ENCODE measurements at places on chromosomes 2 and 18.
A peak's percentile ranks its signal among the peaks of the same experiment; 100 is the strongest.

GRCh38 chr2:160942476-160943142 lies 217.6 kb upstream of the TANK start:
- DNase-seq, result no peak

- DNase-seq, result peak; percentile 66
These were observed 33.6 kb upstream of the RNF149 start for GRCh38 chr2:101341901-101342624.

GRCh38 chr2:218292048-218293014 lies at the start of gene TMBIM1:
Gene TMBIM1, minus strand, starts transcription at chr2:218292503. Its CDS starts 10,362 bp downstream, at chr2:218282141.
- DNase-seq, result peak; percentile 60

- no peak for DNase-seq
These were observed 23.6 kb upstream of the SERPINE2 start for GRCh38 chr2:224062481-224063297.

Data from SW 1271 (cell line).